Suppressor macrophage (primary cell): ENCODE measurements at places on chromosomes 16 and 17.
A peak's percentile ranks its signal among the peaks of the same experiment; 100 is the strongest.

DNA sequence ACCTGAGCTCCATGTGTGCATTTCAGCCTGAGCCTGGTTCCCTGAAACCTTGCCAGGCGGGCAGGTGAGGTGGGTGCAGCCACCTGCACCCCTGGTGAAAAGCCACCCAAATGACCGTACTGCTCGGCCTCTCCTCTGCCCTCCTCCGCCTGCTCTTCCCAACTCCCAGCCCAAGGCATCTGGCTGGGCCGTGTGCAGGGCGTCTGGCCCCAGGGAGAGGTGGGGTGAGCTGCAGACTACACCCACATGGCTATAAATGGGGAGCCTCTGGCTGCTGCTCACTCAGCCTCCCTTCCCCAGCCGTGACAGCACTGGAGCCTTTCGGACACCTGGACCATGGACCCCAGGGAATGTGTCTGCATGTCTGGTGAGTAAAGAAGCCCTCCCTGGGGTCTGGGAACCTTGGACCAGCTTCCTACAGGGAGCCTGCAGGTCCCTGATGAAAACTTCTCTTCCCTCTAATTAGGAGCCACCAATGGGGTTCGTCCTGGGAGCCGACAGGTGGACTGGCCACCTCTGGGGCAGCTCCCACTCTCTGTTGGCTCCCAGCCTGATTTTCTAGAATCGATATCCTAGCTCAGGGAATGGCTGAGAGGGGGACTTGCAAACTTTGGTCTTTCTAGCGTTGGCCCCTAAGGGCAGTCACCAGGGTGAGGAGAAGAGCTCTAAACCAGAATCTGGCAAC, at the start of gene MT4:
TSS of gene MT4 (plus strand) at position 281 of the 685 bp plus-strand sequence. CDS start at position 337, 56 bp downstream.
- DNase-seq = no peak

DNA sequence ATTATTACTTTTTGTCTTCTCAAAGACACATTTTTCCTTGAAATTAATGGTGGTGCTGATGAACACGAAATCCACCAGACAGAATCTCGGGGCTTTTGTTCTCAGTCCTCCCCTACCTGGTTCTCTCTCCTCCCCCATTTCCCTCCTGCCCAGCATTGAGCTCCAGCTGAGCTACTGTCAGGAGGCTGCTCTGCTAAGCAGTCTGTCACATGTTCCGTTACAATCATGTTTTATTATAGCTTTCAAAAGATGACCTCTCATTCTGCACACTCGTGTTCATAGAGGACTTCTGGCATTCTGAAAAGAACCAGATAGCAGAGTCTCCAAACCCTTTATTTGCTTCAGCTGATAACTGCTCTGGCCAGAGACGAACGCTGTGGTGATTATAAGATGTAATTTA, 732.5 kb upstream of the RBFOX1 start:
- no peak for DNase-seq

DNA sequence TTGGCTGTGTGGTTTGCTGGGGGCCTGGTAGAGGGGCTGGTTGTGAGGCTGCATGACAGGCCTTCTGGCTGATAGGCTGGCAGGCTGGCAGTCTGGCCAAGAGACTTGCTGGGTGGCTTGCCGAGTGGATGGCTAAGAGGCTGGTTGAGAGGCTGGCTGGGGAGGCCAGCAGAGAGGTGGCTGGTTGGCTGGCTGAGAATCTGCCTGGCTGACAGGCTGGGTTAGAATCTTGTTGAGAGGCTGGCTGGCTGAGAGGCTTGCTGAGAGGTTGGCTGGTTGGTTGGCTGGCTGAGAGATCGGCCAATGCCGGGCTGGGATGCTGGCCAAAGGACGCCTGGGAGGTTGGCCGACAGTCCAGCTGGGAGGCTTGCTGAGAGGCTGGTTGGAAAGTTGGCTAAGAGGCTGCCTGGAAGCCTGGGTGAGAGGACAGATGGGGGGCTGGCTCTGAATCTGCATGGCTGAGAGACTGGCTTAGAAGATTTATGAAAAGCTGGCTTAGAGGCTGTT, 35.9 kb upstream of the ACSM2B start:
- DNase-seq = no peak

DNA sequence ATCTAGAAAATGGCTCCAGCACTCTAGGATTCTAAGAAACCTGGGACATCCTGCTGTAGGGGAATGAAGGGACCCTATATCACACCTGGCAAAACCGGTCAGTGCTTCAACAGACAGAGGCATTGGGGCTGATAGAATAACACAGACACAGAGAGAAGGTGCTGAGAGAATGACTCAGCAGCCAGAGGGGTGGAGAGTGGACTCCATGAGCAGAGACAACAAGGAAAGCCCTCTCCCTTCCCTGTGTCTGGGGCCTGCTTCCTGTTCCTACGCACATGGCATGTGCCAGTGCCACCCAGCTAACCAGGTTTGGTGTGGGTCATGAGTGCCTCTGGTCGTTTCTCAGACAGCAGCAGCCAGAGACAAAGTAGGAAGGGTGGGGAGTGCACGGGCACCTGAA, 140.3 kb downstream of the CCT6B start:
- DNase-seq = no peak

DNA sequence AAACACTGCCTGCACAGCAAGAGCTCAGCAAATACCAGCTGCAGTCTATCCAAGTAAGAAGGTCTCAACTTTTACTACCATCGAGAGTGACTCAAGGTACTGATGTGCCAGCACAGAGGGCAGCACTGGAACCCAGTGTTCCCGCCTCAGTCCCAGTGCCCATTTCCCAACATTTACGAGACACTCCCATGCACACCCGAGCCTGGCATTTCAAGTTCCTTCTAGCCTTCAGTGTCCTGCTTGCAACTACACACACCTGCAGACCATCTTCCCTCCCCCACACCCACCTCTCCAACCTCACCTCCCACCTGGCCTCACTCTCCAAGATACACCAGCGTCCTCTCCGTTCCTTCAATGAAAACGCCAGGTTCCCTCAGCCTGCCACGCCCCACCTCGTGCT, 3.2 kb downstream of the KLHDC4 start:
- DNase-seq = no peak

DNA sequence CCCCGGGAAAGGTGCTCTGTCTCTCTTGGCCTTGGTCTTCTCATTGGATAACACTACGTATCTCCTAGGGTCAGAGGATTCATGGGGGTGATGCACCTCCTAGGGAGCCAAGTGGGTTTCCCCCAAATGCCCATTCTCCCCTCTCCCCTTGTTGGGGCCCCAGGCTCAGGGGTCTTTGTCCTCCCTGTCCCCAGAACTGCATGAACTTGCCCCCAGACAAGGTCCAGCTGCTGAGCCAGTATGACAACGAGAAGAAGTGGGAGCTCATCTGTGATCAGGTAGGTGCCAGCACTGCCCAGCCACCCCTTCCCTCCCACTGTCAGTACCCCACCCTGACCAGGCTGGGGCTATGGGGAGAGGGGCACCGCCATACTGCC, 8.7 kb downstream of the FMNL1 start:
- DNase-seq = no peak

GRCh38 chr16:569445-570254, at the start of gene PIGQ:
TSS of gene PIGQ (plus strand) at chr16:569968. CDS start at chr16:574075, 4,107 bp downstream.
- DNase-seq = peak; percentile 87

GRCh38 chr16:29675811-29676643, 3.0 kb upstream of the QPRT start:
- peak; percentile 80 for DNase-seq
